Activated CD4-positive, alpha-beta T cell treated with anti-CD3 and anti-CD28 coated beads, Interleukin-2, amount 50 U/mL, for 24 hours (primary cell): ENCODE measurements at places on chromosomes 13 and 19.

DNA sequence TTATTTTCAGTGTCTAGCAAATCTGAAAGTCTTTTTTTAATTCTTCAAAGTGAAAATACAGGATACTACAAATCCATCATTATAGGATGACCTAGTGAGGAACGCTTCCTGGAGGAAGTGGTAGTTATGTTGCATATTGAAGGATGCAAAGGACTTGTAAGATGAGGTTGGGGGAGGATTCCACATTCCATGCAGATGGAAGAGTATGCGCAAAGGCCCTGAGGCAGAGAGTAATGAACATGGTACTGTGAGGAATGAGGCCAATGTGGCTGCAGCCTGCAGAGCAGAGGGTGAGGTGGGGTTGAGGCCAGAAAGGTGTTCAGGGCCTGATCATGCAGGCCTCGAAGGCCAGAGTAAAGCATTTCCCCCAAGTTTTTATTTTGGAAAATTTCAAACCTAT, 202.8 kb downstream of the MTUS2 start:
- DNase-seq = no peak

GRCh38 chr13:113595131-113595530, 10.6 kb downstream of the TFDP1 start:
- no peak for DNase-seq

- DNase-seq = peak; percentile 41
These were observed 12.2 kb upstream of the RELB start for GRCh38 chr19:44988896-44989556.

GRCh38 chr19:1125601-1126467, 22.0 kb downstream of the GPX4 start:
- no peak for DNase-seq

DNA sequence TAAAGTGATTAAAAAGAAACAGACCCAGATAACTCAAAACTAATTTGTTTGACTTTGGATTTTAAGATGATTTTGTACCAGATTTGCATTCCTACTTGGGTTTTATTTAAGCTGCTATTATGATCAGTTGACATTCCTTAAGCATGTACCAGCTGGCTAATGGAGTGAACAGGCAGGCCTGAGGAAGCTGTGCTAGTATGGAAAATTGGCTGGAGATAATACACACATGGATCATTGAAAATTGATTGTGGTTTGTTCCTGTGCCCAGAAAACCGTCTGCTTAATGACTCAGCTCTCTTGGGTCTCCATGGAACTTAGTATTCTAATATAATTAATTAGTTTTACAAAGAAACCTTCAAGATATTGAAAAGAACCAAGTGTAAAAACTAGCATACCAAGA, 22.6 kb downstream of the POLR1D start:
- DNase-seq = no peak

- no peak for DNase-seq
These were observed 319.9 kb downstream of the ATP8A2 start for GRCh38 chr13:25691654-25692053.

DNA sequence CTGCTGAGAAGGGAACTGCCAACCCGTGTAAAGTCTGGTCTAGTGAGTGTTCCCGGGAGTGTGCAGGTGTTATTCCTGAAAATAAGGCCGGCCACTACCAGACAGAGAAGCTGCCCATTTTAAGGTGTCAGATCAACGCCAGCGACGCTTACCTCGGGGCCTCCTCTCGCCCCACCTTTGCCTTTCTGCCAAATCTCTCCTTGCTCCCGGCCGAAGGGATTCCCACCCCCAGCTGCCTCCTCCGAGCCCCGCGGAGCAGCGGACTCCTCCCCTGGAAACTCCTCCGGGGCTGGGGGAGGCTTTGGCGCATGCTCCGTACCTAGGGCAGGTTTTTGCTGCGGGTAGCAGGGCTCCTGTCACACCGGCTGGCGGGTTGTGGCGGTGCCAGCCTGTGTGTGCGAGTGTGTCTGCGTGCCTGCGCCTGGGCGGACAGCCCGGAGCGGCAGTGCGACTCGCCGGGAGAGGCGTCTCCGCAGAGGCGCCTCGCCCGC, at the start of gene HS6ST3:
TSS of gene HS6ST3 (plus strand) at position 359 of the 491 bp plus-strand sequence.
- DNase-seq = no peak

GRCh38 chr19:6278740-6279619, 795 bp downstream of the MLLT1 start:
- no peak for DNase-seq

DNA sequence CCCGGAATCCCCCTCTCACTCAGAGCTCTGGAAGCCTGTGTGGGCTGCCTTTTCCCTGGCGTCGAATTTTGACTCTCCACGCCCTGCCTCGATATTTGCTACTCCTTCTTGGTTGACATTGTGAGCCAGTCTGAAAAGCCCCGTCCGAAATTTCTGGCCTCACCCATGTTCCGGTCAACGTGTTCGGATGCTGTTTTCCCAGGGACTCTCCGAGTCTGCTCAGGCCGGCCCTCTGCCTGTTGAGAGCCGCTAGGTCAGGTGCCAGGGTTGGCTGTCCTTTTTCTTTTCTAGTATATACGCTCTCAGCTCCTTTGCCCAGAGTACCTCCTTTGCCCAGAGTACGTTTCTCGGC, 6.8 kb upstream of the DGKH start:
- DNase-seq = no peak

DNA sequence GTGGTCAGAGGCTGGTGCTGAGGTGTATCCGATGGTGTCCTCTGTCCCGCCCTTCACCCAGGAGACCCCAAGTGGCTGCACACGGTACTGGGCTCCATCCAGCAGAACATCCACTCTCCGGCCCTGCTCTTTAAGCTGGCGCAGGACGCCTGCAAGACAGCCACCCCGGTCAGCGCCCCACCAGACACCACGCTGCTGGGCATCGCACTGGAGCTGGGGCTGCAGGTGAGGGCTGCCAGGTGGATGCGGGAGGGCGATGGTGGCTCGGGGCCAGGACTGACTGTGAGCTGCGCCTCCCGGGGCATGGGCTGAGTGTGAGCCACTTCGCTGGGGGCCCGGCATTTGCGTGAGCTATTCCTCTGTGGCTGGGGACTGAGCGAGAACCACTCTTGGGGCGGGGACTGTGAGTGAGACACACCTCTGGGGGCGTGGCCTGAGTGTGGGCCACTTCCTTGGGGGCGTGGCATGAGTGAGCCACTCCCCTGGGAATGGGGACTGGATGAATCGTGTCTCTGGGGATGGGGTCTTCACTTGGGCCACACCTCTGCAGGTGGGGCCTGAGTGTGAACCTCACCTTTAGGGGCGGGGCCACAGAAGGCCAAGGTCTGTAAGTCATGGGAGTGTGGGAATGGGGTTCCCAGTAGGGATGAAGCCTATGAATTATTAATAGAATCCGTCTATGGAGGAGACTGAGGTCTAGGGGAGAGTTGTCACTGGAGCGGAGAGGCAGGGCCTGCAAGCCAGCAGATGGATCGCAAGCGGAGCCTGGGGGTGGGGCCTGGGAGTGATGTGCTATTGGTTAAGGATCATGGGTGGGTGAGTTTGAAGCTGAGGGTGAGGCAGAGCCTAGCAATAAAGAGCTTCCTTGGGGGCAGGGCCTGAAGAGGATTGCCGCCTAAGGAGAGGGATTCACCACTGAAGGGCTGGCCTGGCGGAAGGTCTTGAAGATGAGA, 30.5 kb downstream of the ZSWIM4 start:
- no peak for DNase-seq

- no peak for DNase-seq
These were observed 7.5 kb upstream of the MIER2 start for GRCh38 chr19:351976-352625.

GRCh38 chr13:61760102-61760501, 344.5 kb upstream of the PCDH20 start:
- no peak for DNase-seq

- DNase-seq = no peak
These were observed 9.6 kb upstream of the GARRE1 start for GRCh38 chr19:34244611-34245299.

GRCh38 chr19:7870571-7871436, 3.4 kb downstream of the PRR36 start:
- no peak for DNase-seq

GRCh38 chr19:35066691-35067563, 25.4 kb downstream of the HPN start:
- DNase-seq = peak; percentile 89

GRCh38 chr19:54804101-54804500, 691 bp downstream of the KIR2DL4 start:
- DNase-seq = no peak

DNA sequence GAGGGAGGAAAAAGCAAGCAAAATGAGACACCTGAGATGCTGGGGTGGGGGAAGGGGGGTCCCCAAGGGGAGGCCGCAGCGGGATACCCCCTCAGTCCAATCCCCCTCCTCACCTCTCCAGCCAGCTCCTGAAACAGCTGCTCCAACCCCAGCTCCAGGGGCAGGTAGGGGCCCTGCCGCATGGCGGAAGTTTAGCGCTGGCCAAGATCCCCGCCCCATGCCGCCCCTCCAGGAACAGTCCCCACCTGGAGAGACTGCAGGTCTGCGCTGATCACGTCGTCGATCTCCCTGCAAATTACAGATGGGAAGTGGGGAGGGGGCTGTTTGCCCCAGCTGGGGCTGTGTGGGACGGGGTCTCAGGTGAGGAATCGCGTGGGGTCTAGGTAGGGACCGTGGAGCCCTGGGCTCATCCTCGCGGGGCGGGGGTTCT, 9.0 kb downstream of the CAPN12 start:
- DNase-seq = no peak

DNA sequence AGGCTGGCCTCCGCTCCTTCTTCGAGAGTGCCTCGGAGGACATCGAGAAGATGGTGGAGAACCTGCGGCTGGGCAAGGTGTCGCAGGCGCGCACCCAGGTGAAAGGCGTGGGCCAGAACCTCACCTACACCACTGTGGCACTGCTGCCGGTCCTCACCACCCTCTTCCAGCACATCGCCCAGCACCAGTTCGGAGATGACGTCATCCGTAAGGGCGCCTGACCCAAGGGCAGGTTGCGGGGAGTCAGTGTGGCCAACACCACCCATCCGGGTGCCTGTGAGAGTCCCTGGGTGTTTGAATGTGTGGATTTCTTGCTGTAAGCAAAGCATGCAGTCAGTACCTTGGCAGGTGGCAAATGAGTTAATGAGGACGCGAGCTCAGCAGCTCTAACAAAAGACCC, 78.8 kb downstream of the RYR1 start:
- no peak for DNase-seq
